CD4-positive, alpha-beta T cell treated with Interleukin-4 for 4 hours (primary cell): ENCODE measurements at places on chromosomes 2 and 18.

GRCh38 chr2:202690321-202690900, 55.6 kb downstream of the FAM117B start:
- DNase-seq = no peak

DNA sequence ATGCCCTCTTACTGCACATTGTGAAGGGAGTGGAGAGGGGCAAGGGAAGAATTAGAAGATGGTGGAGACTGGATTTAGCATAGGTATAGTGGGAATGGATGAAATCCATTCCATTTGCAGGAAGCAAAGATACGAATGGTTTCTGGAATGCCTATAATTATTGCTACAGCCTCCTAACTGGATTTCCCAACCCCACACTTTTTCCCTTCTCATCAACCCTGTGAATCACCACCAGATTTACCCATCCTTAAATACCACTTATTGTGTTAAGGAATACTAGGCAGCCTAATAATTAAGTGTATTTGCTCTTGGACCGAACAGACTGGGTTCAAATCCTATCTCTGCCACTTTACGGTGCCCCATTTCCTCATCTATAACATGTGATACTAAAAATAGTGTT, 39.3 kb upstream of the CREB1 start:
- DNase-seq = no peak

GRCh38 chr18:54150226-54150625, 74.2 kb downstream of the MBD2 start:
- DNase-seq = no peak

- DNase-seq = no peak
Observed at GRCh38 chr2:86015006-86015405, 90.7 kb downstream of the POLR1A start.

GRCh38 chr18:39414009-39414700, 1848.6 kb upstream of the CELF4 start:
- DNase-seq = no peak

GRCh38 chr2:23432531-23432930, 47.6 kb downstream of the KLHL29 start:
- DNase-seq = no peak

DNA sequence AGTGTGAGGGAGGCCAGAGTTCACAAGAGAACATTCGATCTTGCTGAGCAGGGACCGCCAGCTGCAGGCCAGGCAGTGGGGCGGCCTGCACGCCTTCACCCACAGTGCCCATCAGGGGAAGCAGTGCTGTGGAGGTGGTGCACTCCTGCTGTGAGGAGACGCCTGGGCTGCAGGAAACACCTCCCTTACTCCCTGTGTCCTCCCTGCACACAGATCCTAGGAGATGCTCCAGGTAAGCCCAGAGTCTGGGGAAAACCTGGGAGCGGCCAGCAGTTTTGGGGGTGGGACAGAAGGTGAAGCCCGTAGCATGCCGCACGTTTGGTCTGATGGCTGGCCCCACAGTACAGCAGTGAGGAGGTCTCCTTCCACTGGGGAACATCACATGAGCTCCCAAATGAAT, 180.8 kb upstream of the RAB6C start:
- DNase-seq = no peak

DNA sequence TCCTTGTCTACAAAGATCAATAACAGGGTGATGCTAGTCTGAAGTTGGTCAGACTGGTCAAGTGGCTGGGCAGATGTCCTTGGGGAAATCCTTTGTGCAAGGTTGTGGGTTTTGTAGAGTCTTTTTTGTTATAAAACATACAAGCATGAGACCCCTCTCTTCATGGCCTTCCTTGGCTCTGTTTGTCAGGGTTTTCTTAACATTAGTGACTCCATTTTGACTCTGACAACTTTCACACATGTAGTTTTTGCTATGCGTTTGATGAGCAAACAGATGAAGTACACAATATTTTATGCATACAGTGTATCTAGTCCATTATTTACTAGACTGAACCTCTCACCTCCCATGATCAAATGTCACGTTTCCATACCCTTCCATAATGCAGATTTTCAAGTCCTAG, 151.2 kb upstream of the KLF7 start:
- no peak for DNase-seq

DNA sequence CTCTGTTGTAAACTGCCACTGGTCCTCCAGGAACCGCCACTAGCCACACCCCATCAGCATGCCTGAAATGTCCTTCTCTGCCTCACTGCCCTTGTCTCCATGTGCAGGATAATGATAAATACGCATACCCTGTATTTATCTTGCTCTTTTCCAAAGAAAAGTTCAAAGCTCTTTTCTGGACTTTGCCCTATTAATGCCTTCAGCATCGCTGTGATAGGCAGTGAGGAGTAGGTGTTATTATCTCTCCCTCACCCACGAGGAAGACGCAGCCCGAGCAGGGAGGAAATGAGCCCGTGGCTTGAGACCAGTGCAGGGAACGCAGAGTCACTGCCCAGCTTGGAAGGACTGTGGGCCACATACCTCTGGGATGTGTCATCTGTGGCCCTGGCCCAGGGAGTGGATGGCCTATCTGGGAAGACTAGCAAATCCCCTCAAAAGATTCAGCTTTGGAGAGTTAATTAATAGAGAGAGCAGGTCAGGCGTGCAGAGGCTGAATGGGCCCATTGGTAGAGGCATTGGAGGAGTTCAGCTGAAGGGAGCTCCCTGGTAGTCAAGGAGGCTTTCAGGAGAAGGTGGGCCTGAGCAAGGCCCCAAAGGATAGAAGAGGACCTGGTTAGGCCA, 39.5 kb upstream of the MCFD2 start:
- DNase-seq = no peak

DNA sequence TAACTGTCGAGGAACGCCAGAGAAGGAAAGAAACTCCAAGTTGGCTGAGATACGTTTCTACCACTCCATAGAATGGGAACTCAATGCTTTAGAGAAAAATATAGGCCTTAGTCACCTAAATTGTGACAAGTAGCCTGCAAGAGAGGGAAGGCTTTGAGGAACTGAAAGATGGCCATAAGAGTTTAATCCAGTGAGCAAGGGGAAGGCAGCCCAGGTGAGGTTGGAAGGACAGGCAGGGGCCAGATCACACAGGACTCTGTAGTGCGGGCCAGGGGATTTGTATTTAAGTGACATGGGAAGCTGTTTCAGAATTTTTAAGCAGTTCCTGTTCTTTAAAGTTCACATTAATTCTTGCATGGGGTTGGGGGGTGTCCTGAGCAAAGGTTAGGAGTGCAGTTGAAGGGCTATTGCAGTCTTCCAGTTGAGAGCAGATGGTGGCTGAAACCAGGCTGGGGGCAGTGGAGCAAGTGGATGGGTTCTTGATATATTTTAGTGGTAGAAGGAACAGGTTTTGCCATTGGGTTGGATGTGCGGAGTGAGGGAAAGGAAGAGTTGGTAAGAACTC, 138.9 kb upstream of the PELI1 start:
- no peak for DNase-seq

- no peak for DNase-seq
Observed at GRCh38 chr2:60852282-60852860, 29.0 kb upstream of the REL start.

DNA sequence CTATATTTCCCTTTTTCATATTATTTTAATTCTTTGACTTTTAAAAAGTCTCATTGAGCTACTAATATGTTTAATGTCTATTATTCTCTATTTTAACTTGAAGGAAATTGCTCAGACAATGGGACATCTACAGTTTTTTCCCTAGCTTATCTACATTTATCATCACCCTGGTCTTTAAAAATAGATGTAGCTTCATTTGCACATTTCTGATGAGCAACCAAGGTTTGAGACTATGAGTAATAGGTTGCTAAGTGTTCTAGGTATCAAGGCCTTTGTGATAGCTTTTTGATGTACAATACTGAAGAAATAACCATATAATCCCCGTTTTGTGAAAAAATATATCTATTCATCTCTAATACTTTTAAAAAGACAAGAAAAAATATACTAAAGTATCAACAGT, 47.0 kb downstream of the STAT4 start:
- DNase-seq = peak; percentile 54

GRCh38 chr2:218627939-218628338, 20.2 kb downstream of the PLCD4 start:
- DNase-seq = no peak

GRCh38 chr2:226333388-226333787, 466.2 kb downstream of the IRS1 start:
- DNase-seq = no peak

- DNase-seq = no peak
Observed at GRCh38 chr2:199992296-199992695, 36.9 kb downstream of the MAIP1 start.

GRCh38 chr18:12377556-12378197, 650 bp upstream of the AFG3L2 start:
- no peak for DNase-seq

DNA sequence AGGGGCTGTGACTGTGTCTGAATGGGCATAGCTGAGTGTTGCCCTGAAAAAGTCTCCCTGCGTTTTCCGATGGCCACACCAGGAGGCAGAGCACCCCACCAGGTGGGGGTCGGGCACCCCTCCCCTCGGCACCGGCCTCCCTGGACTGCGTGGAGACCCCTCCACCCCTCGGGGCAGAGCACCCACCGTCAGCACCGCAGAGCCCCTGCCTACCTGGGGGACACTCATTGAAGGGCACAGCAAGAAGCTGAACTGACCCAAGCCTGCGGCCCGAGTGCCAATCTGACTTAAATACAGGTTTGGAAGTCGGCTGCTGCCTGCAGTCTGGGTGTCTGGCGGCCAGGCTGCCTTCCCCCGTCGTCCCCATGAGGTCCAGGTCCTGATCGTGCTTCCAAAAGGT, 69.9 kb downstream of the KCNG2 start:
- no peak for DNase-seq

DNA sequence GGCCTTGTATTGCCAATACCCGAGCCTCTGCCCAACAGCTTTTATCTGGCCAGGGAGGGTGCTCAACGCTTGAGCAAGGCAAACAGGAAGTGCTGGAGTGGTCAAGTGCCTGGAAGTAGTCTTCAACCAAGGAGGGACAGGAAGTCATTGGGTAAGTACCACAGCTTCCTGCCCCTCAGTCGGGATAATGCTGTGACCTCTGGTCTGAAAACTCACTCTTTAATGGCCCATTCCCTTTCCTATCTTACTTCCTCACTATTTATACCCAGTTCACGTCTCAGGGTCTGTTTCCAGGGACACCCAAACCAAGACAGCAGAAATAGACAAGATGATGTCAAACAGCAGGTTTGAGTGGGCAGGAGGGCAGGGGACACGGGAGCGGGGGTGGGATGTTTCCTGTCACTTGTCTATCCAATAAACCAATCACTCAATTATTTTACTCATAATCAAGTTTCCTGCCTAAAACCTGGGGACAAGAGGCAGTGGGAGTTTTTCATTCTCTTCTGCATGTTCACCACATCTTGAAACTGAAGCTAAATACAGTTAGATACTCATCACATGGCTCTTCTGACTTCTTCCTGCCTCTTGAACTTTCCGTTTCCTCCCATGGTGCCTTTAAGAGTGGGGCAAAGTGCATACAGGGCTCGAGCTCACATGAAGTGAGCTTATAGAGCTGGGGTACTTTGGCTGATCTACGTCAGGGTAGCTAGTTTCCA, 68.9 kb upstream of the CAB39 start:
- peak; percentile 53 for DNase-seq

DNA sequence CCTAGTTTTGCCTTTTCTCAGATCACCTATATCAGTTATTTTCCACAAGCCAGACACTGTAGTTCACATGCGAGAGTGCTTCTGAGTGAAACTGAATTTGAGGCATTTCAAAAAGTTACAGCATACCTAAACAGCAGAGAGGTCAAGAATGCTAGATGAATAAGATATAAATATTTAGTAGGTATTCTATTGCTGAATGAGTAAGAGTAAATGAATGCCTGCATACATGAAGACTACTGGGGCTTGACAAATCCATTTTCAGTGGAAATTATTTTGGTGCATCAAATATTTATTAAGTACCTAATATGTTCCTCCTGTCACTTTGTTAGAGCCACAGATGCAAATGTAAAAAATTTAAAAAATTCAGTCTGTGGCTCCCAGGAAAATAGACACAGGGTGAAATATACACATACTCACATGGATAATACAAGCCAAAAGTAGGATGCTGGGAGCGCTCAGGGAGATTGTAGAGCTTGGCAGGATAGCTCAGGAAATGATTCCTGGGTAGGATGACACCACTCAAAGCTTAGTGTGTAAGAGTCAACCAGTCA, 27.6 kb upstream of the CDC42EP3 start:
- no peak for DNase-seq

GRCh38 chr2:167726788-167727187, 520.6 kb downstream of the STK39 start:
- DNase-seq = no peak

GRCh38 chr2:27857417-27858172, 32.6 kb downstream of the RBKS start:
- DNase-seq = no peak

DNA sequence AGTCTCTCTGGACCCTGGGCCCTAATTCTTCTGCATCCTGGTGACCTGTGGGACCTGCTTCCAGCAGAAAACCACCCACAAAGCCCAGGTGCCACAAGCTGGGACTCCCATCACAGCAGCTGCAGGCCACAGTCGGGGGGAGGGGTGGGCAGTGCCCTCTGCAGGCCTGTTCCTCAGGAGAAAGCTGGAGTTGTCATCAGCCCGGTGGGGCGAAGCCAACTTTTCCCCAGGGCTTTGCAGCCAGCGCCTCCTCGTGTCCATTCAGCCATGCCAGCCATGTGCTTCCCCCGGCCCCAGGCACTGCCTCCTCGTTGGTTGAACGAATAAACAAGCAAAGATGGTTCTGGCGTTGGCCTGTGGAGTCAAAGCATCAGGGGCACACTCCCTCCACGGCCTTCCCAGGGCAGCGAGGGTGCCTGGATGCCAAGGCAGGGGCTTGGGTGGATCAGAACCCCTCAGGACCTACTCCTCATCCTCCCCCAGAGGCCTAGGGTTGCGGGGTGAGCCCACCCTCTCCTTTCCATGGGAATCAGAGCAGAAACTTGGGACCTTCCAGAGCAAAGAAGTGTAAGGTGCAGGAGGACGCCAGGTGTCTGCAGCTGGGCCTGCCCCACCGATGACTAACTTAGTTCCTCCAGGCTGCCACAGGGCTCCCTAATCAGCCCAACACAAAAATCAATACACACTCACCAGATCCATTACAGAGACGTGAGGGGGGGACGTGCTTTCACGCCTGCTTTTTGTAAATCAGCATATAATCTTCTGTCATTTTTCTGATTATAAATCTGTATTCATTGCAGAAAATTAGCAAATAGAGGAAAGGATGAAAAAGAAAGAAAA, 75.7 kb upstream of the RAB6C start:
- no peak for DNase-seq

- DNase-seq = no peak
Observed at GRCh38 chr18:12593866-12594265, 64.0 kb downstream of the SPIRE1 start.

DNA sequence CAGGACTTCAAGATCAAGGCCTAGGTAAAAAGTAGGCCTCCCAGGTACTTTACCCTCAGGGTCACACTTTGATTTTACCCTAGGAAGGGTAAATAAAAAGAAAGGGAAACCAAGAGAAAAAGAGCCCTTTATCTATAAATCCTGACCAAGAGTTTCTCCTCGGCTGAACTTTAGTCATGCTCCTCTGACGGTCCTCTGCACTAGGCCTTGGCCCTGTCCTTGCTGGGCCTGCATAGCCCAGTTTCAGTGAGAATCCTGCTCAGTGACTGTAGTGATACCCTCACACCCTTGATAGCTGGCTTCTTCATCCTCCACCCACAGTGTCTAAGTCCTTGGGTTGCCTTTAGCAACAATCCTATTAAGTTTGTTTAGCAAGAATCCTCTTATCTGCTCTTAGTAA, 20.5 kb upstream of the ITSN2 start:
- no peak for DNase-seq

GRCh38 chr2:102172745-102173144, 14.1 kb upstream of the IL1RL2 start:
- DNase-seq = no peak
